DND-41 (cell line): ENCODE measurements at places on chromosomes 3 and 15.

GRCh38 chr3:123422457-123422856, 26.4 kb downstream of the ADCY5 start:
- no peak for DNase-seq

DNA sequence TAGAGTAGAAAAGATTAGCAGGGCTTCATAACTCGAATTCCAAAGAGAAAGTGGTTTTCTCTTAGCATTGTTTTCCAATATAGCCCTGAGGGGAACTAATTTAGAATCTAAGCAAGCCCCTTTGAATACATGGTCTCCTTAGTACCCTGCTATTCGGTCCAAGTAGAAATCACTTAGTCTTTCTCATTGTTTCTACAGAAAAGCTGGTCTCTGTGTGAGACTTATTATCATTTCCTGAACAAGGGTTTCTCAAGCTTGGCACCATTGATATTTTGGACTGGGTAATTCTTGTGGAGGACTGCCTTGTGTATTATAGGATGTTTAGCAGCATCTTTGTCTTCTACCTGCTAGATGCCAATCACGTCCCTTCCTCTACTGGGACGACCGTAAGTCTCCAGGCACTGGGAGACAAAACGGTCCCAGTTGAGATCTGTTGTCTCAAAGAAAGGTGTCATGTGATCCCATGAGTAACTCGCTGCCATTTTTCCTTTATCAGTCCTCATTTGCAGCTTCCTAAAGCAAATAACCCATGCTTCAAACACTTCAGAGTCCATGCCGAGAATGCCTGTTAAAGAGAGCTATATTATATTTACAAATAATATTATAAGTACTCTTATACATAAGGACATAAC, 230.7 kb upstream of the SLCO3A1 start:
- DNase-seq, result no peak

- no peak for DNase-seq
Observed at GRCh38 chr15:76169911-76170800, 110.4 kb downstream of the TMEM266 start.

- no peak for DNase-seq
Observed at GRCh38 chr3:42778644-42779043, 5.6 kb upstream of the CCDC13 start.

GRCh38 chr15:48202068-48202467, 4.0 kb upstream of the SLC12A1 start:
- DNase-seq, result no peak

- DNase-seq, result no peak
Observed at GRCh38 chr15:70768257-70768883, 5.0 kb upstream of the UACA start.

DNA sequence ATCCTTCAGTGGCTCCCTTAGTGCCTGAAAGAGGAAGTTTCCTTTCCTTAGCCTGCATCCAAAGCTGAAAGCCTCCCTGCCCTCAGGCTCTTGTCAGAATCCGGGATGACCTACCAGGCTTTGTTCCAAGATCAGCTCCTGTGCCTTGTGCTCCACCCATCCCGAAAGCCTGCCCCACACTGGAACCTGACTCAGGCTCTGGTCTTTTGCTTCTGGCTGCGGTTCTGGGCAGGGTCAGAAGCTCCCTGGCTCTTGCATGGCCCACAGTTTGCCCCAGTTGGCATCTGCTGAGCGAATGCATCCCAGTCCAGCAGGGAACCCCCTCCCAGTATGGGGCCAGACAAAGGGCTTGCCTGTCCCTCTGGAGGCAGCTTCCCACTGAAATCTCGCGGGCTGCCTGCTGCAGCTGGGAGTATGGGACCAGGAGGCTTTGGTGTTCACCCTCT, 25.9 kb upstream of the KIF23 start:
- DNase-seq, result no peak

DNA sequence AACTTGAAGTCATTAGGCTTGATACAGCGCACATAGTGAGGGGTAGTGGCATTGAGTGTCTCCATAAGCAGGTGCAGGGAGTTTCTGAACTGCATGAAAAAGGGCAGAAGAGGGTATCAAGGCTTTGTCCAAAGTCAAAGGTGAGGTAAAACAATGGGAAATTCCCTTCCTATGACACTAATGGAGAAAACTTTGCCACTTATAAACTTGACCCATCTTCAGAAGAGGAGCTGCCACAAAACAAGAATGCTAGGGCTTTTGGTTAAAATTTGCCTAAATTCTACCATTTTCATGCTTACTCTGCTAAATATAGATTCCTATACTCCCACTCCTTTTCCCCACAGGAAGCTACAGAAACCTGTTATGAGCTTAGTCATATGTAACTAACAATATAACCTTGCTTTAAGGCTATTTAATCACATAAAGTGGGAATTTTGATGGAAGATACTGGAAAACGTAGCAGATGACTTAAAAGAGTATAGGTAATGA, 87.5 kb upstream of the MYO5C start:
- no peak for DNase-seq

GRCh38 chr15:79004336-79004735, 59.5 kb upstream of the CTSH start:
- peak; percentile 65 for DNase-seq

GRCh38 chr3:111801693-111802092, 57.4 kb upstream of the PHLDB2 start:
- DNase-seq, result no peak

DNA sequence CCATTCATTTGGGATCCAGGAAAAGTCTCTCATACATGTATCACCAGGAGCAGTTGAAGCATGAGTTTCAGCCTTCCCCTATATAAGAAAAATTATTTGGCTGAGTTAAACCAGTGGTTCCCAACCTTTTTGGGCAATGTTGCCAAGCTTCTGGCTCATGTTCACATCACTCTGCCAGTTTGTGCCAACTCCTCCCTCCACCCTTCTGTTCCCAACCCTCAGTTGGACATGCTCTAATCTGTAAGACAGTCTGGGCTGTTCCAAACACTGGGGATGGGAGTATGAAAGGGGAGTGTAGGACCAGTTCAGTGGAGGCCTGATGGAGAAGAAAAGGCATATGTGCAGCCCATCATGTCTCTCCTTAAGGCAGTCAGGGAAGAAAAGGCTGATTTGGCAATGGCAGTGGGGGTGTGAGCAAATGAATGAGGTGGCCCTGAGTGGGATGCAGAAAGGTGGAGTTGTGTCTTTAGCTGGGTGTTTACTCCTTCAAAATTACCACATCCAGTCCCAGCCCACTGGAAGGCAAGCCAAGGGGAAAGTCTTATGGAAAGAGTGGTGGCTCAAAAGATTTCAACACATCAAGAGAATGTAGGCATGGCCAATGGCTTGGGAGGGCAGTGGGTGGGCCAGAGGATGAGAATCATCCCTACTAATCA, 32.0 kb upstream of the PRICKLE2 start:
- DNase-seq, result no peak

DNA sequence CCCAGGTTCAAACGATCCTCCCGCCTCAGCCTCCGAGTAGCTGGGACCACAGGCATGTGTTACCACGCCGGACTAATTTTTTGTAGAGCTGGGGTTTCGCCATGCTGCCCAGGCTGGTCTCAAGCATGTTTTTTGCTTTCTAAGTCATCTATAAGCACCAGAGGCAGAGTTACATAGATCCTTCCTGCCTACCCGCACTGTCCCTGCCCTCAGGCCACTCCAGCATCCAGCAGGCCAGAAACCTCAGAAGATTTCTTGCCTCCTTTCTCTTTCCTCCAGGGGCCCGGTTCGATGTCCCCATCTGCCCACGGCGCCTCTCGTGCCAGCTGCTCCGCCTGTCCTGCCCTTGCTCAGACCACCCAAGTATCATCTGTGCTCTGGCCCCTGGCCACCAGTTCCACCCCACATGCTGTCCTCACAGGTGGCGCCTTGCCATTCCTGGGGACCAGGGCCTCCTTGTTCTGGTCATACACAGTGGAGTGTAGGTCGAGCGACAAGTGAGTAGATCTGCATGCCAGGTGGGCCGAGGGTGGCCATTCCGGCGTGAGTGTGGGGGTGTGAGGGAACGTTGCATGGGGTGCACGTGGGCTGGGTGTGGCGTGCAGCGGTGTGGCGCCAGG, 27.3 kb downstream of the KLHDC8B start:
- no peak for DNase-seq

GRCh38 chr3:182739619-182740018, 53.7 kb upstream of the ATP11B start:
- DNase-seq, result no peak

GRCh38 chr3:137692803-137693431, 71.2 kb upstream of the SOX14 start:
- peak; percentile 9 for DNase-seq

DNA sequence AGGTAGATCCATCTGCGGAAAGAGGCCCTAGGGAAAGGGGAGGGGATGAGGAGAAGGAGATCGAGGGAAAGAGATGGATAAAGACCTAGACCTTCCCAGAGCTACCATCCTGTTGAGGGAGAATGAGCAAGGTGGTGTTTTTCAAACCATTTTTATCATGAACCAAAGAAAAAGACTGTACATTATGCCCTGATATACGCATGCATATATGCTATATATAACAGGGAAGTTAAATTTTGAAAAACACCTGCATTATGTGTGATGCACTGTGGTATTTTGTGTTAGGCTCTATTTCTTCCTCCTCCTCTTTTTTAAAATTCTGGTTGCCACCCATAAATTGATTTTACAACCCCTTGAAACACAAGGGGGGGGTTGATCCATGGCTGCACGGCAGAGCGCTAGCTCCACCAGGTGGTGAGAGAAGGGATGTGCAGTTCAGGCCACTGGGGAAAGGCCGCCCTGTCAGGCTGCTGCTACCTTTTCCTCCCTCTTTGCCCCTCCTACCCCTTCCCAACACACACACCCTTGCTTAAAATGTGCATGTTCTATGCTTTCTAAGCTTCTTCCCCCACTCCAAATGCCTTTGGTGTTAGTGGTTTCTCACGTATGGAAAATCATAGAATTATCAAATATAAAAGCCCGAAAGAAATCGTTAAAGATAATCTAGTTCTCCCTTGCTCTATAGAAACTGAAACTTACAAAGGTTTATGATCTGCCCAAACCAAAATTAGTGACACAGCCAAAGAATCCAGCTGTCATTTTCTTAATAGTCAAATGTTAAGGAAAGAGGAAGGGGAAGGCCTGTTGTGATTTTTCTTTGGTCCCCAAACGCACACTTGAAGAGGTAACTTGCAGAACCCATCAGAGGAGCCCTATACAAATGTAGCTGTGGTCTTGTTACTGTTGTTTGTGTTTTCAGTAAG, 262.0 kb upstream of the UMPS start:
- peak; percentile 48 for DNase-seq

GRCh38 chr15:70569714-70570231, 193.6 kb downstream of the UACA start:
- no peak for DNase-seq

- no peak for DNase-seq
Observed at GRCh38 chr3:136708333-136708985, 43.7 kb downstream of the STAG1 start.

GRCh38 chr3:131067983-131068382, 41.3 kb downstream of the NEK11 start:
- DNase-seq, result no peak

GRCh38 chr3:70264122-70264780, 48.2 kb downstream of the MDFIC2 start:
- no peak for DNase-seq

- no peak for DNase-seq
Observed at GRCh38 chr15:101244889-101245668, 6.8 kb downstream of the CHSY1 start.

DNA sequence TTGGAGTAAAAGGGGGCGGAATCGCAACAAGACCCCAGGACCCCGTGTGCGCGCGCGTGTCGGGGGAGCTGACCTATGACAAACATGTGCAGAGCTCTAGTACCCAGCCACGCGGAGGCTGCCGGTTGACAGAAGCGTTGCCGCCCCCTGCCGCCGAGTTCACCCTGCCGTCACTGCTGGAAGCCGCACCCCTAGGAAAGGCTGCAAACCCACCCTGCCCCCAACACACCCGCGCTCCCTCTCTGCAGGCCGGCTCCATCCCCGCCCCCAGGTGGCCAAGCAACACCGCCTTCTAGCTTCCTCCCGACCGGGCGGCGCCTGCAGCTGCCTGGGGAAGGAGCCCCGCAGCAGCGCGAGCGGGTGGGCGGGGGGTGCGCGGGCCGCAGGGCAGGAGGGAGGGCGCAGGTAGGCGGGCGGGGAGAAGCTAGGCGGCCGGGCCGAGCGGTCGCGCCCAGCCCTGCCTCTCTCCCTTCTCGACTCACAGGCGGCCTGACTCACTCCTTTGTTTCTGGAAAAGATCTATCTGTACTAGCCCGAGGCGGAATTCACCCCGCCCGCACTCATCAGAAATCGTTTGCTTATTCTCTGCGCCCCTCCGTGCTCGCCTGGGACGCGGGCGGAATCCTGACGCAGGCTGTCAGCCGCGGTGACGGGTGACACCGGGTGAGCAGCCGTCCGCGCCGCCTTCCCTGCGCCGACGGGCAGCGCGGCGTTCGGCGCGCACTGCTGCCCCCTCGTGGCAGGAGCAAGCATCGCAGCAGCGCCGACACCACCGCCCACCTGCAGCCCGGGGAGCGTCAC, 160.8 kb downstream of the GAP43 start:
- peak; percentile 96 for DNase-seq

DNA sequence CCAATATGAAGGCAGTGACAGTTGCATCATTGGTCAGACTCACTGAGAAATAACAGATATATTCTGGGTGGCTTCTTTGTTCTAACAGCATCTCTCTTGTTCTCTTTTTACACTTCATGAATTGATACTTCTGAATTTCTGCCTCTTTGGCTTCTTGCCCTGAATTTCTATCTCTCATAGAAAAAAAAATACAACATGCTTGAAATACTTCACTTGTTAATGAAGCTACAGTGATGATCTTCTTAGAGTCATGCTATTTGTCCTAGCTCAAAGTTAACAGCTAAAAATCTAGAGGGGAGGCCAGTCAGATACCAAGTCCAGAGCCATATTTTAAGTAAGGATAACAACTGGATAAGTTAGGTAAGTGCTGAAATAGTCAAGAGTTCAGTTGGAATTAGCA, 597.2 kb upstream of the AGTR1 start:
- no peak for DNase-seq

DNA sequence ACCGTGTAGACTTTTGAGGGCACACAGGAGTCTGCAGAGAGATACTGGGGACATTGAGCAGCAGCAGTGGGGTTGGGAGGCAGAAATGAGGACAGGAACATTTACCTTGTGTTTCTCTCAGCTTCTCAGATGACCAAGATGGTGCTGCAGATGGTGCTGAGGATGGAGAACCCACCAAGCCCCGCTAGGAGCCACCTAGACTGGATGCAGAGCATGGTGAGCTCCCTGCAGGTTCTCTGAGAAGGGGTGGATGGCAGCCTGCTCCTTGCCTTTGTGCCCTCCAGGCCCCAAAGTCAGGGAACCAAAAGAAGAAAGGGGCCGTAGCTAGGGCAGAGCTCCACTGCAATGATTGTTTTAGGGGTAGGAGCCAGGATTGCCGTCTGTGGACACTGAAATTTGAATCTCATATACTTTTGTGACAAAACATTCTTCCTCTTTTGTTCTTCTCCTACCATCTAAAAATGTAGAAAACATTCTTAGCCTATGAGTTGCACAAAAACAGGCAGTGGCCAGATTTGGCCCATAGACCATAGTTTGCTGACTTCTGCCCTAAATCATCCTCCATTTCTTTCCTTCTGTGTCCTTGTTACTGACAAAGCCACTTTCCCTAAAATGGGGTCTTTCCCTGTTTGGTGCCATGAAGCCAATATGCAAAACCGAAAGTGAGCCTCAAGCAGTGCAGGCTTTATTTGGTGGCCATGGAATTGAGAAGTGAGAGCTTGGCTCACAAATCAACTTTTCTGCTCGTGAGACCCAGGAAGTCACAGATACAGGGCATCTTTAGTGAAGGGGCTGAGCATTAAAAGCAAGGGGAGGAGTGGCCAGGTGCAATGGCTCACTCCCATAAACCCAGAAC, 11.9 kb upstream of the MUC20 start:
- no peak for DNase-seq
